ENCODE measurements at places on chromosomes 13 and 19.

GRCh38 chr13:52760077-52760476, 20.5 kb upstream of the CNMD start:
- no peak for DNase-seq

GRCh38 chr19:51365211-51365964, 800 bp downstream of the ETFB start:
- DNase-seq = peak; percentile 62

GRCh38 chr13:97549201-97549600, 115.2 kb downstream of the RAP2A start:
- DNase-seq = no peak

- DNase-seq = no peak
Observed at GRCh38 chr13:40406405-40407120, 259.9 kb downstream of the FOXO1 start.

DNA sequence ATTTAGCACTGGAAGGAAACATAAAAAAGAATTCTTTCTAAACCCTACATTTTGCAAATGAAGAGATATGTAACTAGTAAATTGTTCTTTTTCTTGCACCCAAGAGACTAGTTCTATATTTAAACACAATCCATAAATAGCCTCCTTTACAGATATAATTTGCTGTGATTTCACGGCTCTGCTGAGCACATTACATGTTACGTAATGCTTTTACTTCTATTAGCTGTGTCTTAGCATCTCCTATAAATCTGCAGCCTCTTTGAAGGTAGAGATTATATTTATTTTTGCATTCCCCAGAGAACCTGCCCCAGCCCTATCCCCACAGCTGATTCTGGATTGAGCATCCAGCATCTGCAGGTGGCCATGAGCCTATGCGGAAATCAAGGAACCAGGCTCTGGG, 32.2 kb downstream of the LACC1 start:
- DNase-seq = no peak

- no peak for DNase-seq
Observed at GRCh38 chr13:22455036-22455435, 725.7 kb upstream of the SGCG start.

DNA sequence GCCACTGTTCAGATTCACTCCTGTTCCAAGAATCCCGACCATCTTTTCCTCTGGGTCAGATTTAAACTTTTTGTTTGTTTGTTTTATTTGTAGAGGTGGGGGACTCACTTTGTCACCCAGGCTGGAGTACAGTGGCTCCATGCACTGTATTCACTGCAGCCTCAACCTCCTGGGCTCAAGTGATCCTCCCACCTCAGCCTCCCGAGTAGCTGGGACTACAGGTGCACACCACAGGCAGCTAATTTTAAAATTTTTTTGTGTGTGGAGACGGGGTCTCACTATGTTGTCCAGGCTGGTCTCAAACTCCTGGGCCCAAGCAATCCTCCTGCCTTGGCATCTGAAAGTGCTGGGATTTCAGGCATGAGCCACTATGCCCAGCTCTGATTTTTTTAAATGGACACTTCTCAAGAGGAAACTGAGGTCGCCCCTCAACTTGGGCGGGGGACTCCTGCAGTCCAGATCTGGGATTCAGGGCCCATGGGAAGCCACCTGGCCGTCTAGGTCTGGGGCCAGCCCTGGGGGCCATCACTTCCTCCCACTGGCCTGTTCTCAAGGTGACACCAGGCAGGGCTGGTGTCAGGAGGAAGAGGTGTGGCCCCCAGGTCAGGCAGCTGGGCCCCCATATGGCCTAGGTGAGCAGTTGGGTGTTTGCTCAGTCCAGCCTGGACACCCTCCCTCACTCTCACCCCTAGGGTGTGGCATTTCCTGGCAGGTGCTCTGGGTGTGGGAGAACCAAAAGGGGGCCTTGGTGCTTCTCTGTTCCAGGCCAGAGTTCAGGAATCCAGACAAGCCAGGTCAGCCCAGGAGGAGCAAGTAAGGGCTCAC, 1.3 kb downstream of the B3GNT3 start:
- no peak for DNase-seq

GRCh38 chr19:49097453-49098288, 12.4 kb downstream of the SNRNP70 start:
- peak; percentile 76 for DNase-seq

DNA sequence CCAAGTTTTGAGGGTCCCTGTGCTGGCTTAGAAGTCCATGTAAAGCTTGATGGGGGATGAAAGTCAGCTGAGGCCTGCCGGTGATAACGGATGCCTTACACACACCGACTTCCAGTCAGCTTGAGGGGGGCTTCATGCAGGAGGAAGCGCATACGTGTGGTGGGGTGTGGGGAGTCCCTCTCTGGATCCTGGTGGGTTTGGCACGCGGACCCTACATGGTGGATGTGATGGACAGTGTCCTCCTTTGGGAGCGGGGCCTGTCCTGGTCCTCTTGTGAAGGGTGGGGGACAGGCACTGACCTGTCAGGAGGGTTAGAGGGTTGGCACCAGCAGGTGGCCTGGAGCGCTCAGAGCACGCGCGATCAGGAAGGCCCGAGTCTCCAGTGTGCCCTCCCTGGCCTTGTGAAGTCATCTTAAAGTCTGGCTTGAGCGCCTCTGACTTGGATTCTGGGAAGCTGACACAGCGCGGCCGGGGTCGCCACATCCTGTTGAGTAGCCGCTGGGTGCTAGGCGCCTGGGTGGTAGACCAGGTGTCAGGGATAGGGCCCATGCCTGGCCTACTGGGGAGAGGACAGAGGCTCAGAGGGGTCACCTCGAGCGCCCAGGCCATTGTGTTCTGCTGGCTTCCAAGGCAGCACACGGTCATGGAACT, 2.9 kb downstream of the DAZAP1 start:
- no peak for DNase-seq

GRCh38 chr19:37506387-37507166, at the start of gene ZNF793:
TSS of gene ZNF793 (plus strand) at chr19:37506939. CDS start at chr19:37523440, 16,501 bp downstream.
- peak; percentile 92 for DNase-seq

DNA sequence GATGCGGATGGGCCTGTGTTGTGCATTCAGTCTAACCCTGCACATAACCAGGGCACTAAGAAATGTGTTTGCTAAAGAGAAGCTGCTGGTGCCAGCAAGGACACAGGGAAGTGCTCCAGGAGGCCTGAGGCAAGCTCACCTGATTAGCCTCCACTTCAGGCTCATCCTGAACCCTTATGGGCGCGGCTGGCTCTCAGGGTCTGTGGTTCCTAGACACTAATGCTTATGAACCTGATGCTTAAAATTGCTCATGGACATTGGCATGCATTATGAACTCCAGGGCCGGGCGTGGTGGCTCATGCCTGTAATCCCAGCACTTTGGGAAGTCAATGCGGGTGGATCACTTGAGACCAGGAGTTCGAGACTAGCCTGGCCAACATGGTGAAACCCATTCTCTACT, 34.3 kb downstream of the SERP2 start:
- no peak for DNase-seq

DNA sequence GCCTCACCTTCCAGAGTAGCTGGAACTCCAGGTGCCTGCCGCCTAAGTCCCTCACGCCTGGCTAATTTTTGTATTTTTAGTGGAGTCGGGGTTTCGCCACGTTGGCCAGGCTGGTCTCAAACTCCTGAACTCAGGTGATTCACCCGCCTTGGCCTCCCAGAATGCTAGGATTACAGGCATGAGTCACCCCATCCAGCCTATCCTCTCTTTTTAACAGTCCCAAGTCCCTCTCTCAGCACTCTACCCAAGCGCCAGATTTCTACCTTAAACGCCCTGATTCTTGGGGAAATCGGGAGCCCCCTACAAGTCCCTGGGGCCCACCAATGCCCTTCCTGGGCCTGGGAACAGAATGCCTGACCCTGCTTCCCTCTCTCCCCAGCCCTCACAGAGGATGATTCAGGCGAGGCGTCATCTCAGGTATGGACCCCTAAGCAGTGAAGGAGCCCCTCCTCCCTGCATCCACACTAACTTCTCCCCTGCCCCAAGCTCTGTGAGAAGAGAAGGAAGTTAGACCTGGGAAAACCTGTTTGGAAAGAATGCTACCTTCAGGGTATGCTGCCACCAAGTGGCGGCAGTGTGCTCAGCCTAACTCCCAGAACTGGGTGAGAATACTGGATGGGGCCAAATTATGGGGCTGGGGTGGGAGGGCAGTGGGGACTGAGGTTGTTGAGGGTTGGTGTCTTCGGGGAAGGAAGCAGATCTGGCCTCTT, 20.8 kb upstream of the EBI3 start:
- no peak for DNase-seq

DNA sequence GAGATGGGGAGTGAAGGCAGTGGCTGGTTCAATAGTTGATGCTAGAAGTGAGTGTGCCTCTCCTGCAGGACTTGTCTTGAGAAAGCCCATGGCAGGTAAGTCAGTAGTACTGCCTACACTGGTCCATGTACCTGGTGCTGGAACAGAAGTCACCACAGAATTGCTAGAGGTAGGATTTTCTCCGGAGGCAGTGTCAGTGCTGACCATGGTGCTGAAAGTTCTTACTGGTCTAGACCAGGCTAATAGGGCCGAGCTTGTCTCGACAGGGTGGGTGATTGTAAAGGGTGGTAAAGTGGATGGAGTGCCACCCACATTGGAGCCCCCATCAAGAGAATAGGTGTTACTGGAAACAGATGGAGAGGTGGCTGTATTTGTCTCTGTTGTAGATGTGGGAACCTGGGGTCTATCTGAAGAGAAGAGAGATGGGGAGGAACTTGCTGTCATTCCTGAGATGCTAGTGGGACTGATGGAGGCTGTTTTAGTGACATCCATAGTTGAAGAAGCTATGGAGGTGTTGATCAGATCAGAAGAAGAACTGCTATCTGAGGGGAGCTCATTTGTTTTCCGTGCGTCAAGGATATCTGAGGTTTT, 36.6 kb downstream of the MUC16 start:
- DNase-seq = peak; percentile 4

DNA sequence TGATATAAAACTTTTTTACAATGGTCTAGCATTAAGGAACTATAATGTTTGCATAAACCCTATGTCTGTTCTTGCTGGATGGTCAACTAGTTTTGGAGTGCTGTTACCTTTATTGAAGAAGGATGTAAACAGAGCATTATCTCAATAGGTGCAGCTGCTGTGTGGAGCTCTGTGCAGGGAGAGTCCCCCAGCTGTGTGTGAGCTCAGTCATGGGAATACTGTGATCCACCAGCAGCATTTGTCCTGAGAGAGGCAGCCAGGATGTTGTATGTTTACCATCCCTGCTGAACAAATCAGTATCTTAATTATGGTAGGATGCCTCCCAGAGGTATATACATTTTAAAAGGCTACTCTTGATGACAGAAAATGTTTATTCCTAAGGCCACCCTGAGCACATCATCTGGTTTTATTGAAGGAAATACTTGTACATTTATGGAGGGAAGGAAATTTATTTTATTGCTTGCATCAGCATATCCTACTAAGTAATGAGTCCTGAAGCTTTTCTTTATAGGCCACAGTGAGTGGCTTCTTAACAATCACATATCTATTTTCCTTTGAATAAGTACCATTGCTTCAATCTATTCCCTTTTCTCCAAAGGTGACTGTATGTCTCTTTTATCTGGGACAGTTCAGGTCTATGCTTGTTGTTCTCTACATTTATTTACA, 11.7 kb downstream of the RAP2A start:
- no peak for DNase-seq

GRCh38 chr13:30415430-30416030, 6.8 kb upstream of the UBE2L5 start:
- no peak for DNase-seq

GRCh38 chr13:30111810-30112209, 195.5 kb downstream of the KATNAL1 start:
- no peak for DNase-seq

DNA sequence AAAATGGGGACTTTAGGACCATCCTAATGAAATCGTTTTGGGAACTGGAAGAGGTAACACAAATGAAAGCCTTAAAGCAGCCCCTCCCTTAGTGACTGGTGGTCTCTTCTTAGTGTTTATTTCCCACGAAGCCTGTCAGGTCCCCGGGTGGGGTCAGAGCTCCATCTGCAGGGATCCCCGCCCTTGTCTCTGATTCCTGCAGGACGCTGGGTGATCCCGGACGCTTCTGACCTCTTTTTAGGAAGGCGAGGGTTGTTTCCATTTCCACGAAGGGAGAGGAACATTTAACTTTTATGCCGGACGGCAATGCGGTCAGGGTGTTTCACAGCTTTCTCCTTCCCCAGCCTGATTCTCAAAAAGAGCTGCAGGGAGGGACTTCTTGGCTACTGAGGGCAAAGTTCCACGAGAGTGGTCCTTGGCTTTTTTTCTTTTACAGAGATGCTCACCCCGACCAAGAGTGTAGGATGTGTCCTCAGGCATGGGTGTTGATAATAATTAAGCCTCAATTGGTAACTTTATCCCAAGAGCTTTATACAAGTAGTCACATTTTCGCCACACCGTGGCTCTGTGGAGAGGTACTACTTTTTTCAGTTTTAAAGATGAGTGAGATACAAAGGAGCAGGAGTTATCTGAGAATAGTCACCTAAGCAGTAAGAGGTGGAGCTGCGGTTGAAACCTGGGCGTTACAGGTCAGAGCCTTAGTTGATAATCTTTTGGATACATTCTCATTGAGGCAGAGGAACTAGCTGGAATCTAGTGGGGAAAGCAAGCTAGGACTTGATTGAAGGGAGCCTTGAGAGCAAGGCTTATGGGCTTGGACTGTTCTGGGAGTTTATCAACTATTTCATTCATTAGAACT, 813 bp downstream of the ZNF284 start:
- DNase-seq = peak; percentile 12

DNA sequence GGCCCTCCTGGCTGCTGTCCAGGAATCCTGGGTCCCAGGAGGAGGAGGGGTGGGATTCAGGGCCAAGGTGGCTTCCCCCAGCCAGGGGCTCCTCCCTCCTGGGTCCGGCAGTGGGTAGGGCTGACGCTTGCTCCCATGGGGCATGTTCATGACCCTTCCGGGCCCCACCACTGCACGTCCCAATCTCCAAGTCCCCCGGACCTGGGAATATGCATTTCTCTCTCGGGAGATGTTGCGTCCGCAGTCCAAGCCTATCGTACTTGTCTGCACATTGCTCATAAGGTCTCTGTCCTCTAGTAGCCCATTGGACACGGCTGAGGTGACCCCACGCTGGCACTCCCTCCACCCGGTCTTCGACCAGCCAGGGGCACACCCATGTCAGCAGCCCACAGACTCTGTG, 192.3 kb downstream of the TEX29 start:
- DNase-seq = no peak

GRCh38 chr13:48621056-48621455, 32.7 kb upstream of the CYSLTR2 start:
- DNase-seq = no peak

DNA sequence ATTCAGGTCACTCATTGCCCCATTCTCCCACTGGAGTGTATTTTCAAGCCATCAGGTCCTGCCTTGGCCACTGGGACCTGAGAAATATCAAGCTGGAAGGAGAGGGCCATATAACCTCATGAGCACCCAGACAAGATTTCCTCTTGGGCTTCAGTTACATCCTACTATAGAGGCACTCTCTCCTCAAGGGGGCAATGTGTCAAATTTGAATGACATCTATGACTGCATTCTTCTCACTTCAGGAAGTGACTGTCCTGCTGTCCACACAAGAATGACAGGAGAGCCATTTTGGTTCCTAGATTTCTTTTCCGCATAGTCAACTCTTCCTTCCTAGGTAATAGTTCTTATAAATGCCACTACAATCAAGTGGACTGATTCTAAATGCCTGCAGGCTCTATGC, 416.2 kb downstream of the DIAPH3 start:
- no peak for DNase-seq

- DNase-seq = no peak
Observed at GRCh38 chr13:29805994-29806979, 44.1 kb downstream of the UBL3 start.

Measured in lung (tissue), 17 donors.